ENCODE measurements at places on chromosomes 12 and 14. TPM values are rescaled to one million over a fixed set of nuclear protein-coding genes. Genes with fewer than 3 reads are reported as not detected.

The PRIMA1 gene
- total RNA-seq, result 1.5 TPM

The GSG1 gene
- 1.5 TPM for total RNA-seq

The GALNT9 gene
- total RNA-seq, result 2.2 TPM

The PLA2G1B gene
- total RNA-seq, result 8.5 TPM

GRCh38 chr14:20455355-20456300 is 602 bp downstream of the APEX1 start:
- peak; percentile 89 for DNase-seq

GRCh38 chr14:91127401-91127801 is 13.5 kb downstream of the DGLUCY start:
- peak; percentile 62 for DNase-seq

GRCh38 chr14:96627811-96628775 is 125.9 kb downstream of the PAPOLA start:
- no peak for DNase-seq

DNA sequence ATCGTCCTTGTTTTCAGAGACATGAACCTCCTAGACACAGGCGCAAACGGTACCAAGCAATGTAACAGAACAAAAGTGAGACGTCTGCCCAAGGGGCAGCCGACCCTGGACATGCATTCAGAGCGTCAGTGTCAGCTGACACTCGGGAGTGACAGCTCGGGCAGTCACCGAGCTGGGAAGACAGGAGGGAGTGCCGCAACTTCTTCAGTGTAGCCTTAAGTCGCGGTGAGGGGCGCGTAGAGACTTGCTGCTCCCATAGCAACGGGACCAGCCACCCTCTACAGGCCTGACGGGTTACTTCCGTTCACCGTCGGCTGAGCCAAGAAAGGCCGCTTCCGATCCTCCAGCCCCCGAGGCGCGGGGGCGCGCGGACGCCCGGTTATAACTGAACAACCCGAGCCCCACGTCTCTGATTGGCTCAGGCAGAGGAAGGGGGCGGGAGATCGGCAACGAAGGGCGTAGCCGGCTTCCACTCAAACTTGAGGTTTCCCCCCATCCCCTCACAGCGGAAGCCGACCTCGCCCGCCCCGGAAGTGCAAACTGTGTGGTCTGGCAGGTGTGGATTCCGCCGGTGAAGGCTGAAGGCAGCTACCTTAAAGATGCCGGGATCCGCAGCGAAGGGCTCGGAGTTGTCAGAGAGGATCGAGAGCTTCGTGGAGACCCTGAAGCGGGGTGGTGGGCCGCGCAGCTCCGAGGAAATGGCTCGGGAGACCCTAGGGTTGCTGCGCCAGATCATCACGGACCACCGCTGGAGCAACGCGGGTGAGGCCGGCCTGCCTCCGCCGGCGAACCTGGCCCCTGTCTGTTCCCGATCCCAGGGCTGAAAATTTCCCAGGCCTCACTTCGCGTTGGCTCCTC is at the start of gene EIF2B2:
EIF2B2 (plus strand) TSS at position 530 of the 858 bp plus-strand sequence; CDS start at position 600, 70 bp downstream.
- DNase-seq, result peak; percentile 98

GRCh38 chr12:82555699-82556098 is 131.0 kb upstream of the TMTC2 start:
- no peak for DNase-seq

- peak; percentile 44 for DNase-seq
These were observed 35.3 kb downstream of the PITPNM2 start for GRCh38 chr12:123115409-123116121.

- DNase-seq, result no peak
These were observed 77.2 kb upstream of the DYNC1H1 start for GRCh38 chr14:101887219-101887618.

DNA sequence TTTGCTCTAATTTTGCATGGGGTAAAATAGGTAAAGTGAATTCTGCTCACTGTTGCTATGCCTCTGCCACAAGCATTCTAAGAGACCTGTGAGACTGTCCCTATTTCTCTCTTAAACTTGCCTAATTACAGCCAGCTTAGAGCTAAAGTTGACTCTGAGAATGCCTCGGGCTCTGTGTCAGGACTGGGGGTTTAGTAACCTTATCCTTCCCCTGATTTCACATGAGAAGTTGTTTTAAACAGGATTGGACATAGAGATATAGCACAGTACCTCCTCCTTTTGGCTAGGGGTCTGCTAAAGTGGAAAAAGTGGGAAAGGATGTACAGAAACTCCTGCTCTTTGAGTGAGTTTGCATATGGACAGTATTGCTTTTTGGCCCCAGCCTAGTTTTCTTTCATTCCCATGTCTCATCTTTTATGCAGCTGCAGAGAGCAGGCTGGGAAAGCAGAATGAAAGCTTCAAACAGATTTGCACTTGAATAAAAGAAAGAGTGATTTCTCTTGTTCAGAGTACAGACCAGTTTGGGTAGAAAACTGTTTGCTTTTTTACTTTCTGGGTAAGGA is 122.0 kb downstream of the RAD51B start:
- DNase-seq, result peak; percentile 20

- no peak for DNase-seq
These were observed 1241.4 kb upstream of the TMEM132C start for GRCh38 chr12:127025545-127025944.

GRCh38 chr12:66495709-66496108 is 183.2 kb downstream of the GRIP1 start:
- no peak for DNase-seq

DNA sequence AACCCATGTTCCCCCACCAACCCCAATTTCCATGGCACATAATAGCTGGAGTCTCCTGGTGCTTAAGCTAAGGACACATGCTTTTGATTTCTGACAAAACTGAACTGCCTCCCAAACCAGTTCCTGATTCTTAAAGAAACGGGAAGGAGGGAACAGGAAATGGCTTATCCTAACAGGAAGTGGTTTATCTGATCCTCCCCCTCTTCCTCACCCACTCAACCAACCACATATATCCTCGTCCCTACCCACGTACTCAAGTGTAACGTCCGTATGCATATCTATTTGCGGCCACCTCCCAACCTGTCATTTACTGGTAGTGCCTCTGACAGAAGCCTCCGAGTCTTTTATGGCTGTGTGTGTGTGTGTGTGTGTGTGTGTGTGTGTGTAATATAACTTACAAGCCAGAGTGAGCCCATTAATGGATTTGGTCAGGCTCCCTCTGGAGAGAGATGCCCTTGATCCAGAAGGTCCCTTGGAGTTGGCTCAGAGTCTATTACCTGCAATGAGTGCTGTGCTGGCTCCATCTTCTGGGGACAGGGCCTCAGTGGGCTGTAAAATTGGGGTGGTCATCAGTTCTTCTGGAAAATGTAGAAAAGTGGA is 7.7 kb downstream of the DAZAP2 start:
- no peak for DNase-seq

GRCh38 chr12:98939926-98940325 is 294.8 kb downstream of the APAF1 start:
- no peak for DNase-seq
